HFF-Myc (cell line): ENCODE measurements at places on chromosomes 12 and 14.

- no peak for DNase-seq
Measured at GRCh38 chr12:58894040-58894439, 26.3 kb downstream of the LRIG3 start.

- DNase-seq, result no peak
Measured at GRCh38 chr14:104146651-104147345, 8.4 kb downstream of the KIF26A start.

- DNase-seq, result no peak
Measured at GRCh38 chr12:1531153-1531653, 63.2 kb downstream of the FBXL14 start.

GRCh38 chr12:7045913-7046312 is 14.6 kb upstream of the C1S start:
- no peak for DNase-seq

DNA sequence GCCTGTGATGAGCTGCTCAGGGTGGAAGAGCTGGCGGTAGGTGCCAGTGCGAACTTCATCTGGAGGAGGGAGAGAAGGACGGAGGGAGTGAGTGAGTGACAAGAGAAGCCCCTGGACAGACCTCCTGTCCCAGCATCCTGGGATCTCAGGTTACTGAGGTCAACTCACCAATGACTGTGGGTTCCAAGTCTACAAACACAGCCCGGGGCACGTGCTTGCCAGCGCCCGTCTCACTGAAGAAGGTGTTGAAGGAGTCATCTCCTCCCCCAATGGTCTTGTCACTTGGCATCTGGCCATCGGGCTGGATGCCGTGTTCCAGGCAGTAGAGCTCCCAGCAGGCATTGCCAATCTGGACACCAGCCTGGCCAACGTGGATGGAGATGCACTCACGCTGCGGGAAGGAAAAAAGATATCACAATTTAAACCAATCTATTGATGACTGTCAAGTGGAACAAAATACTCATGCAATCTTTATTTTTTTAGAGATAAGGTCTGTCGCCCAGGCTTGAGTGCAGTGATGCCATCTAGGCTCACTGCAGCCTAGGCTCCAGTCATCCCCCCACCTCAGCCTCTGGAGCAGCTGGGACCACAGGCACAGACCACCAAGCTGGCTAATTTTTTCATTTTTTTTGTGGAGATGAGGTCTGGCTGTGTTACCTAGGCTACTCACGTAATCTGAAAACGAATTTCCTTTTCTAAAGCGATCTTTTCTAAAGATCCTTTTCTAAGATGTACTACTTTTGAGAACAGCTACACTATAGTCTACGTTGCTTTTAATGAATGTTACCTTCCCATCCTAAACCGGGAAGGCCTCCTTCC is 1.7 kb downstream of the TUBA1B start:
- DNase-seq, result no peak

- no peak for DNase-seq
Measured at GRCh38 chr14:64293976-64294671, at the start of gene ESR2. Gene ESR2, minus strand, starts transcription at chr14:64294371. Its CDS starts 11,386 bp downstream, at chr14:64282985.

DNA sequence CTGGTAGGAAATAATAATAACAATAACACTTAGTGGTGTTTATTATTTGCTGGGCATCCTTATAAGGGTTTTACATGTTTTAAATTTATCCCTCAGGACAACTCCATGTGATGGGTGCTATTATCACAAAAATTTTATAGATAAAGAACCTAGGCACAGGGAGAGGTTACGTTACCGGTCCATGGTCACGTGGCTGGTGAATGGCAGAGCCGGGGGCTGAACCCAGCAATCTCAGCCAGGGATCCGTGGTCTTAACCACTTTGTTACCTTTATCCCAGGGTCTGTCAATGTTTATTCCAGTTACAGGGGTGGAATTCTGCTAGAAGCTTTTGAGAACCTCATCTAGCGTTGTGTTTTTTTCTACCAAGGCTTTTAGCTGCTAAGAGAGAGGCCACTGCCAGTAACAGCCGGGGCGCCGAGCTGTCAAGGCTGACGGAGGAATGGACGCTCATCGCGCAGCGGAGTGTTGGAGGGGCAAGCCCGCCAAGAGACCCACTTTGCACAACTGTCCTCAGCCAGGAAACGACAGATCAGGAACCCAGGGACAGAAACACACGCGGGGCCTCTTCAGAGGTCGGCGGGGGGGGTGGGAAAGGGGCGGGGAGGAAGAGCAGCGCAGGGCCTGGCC is 418 bp downstream of the AMN1 start:
- DNase-seq, result no peak
